ENCODE measurements at places on chromosomes 6 and 20.
A peak's percentile ranks its signal among the peaks of the same experiment; 100 is the strongest.

- peak overlapping the region; percentile 99 for H3K4me3 ChIP-seq
- H3K36me3 ChIP-seq = no peaks in the 10 kb centered on the region
- no peaks in the 10 kb centered on the region for H3K4me1 ChIP-seq
- no peaks in the 10 kb centered on the region for H3K27me3 ChIP-seq
- DNase-seq = peak; percentile 48
- peak overlapping the region; percentile 100 for H3K27ac ChIP-seq
Observed at GRCh38 chr6:154732538-154733182, 556 bp upstream of the SCAF8 start.

- H3K4me3 ChIP-seq = no peak overlapping the region
- no peak for DNase-seq
- no peaks in the 10 kb centered on the region for H3K4me1 ChIP-seq
- no peak overlapping the region for H3K27ac ChIP-seq
- H3K36me3 ChIP-seq = no peaks in the 10 kb centered on the region
Observed at GRCh38 chr20:61449057-61449609, 197.1 kb downstream of the CDH4 start.

DNA sequence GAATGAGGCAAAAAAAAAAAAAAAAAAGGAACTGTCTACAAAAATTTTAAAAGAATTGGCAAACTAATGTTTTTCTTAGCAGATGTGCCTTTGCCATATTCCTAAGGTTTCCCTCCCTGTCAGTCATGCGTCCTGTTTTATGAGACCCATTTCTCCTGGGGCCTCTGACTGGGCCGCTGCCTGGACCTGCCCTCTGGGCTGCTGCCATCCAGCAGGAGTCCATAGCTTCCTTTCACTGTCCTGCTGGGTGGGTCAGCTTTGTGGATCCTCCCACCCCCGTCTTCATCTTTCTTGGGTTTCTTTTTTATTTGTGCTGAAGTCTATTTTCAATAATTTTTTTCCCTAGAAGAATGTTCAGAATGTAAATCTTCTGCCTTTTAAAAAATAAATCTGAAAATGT, 110.8 kb upstream of the SCP2D1 start:
- H3K36me3 ChIP-seq = no peaks in the 10 kb centered on the region
- H3K4me3 ChIP-seq = no peak overlapping the region
- H3K4me1 ChIP-seq = no peaks in the 10 kb centered on the region
- no peaks in the 10 kb centered on the region for H3K27me3 ChIP-seq
- DNase-seq = no peak
- H3K27ac ChIP-seq = no peak overlapping the region

GRCh38 chr20:45970646-45971424, 1.2 kb downstream of the ZNF335 start:
- H3K27ac ChIP-seq = peak overlapping the region; percentile 100
- peak overlapping the region; percentile 73 for H3K4me3 ChIP-seq
- H3K4me1 ChIP-seq = no peaks in the 10 kb centered on the region
- DNase-seq = no peak
- no peaks in the 10 kb centered on the region for H3K27me3 ChIP-seq

DNA sequence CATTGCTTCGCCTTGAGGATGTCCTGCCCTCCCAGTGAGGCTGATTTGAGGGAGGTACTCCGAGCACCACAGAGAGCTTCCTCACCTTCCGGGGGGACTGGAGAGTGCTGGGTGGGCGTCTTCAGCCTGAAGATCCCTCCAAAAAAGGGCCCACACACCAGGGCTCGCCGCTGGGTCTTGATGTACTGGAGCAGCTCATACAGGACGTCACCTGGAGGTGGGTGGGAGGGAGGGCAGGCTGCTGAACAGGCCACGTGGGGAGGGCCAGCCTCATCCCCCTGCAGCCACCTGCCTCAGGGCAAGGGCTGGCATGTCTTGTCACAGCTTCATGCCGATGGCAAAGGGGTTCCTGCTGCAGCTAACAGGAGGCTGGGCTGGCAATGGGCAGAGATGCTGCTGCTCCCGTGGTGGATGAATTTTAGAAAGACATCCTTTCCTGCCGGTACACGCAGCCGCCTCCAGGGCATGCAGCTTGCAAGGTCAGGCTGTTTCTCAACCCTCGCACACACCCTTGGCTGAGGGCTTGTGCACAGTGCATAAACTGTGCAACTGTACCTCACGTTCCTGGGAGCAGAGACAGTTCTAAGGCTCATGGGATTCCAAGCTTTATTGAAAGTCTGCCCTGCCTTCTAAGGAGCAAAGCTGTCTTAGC, 14.0 kb downstream of the ETV7 start:
- no peaks in the 10 kb centered on the region for H3K27me3 ChIP-seq
- H3K27ac ChIP-seq = no peak overlapping the region
- H3K4me3 ChIP-seq = no peak overlapping the region
- no peak for DNase-seq
- no peaks in the 10 kb centered on the region for H3K4me1 ChIP-seq
- no peaks in the 10 kb centered on the region for H3K36me3 ChIP-seq

- no peaks in the 10 kb centered on the region for H3K36me3 ChIP-seq
- H3K27me3 ChIP-seq = no peaks in the 10 kb centered on the region
- H3K4me1 ChIP-seq = no peaks in the 10 kb centered on the region
Observed at GRCh38 chr6:48825501-48826151, 637.4 kb downstream of the MMUT start.

DNA sequence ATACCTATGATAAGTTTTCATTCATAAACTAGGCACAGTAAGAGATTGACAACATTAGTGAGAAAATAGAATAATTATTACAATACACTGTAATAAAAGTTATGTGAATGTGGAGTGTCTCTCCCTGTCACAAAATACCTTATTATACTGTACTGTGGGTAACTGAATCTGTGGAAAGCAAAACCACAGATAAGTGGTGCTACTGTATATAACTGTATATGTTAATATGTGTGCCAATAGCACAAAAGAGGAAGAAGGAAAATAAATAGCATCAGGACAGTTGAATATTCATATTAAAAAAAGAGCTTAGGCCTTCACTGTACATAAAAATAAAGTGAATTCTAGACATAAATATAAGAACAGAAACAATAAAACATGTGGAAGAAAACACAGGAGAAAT, 243.5 kb downstream of the CDKAL1 start:
- H3K27me3 ChIP-seq = no peaks in the 10 kb centered on the region
- no peak overlapping the region for H3K27ac ChIP-seq
- no peaks in the 10 kb centered on the region for H3K36me3 ChIP-seq
- DNase-seq = no peak
- H3K4me1 ChIP-seq = no peaks in the 10 kb centered on the region
